Renal cortical epithelial cell (primary cell): ENCODE measurements at places on chromosomes 11 and 22.

DNA sequence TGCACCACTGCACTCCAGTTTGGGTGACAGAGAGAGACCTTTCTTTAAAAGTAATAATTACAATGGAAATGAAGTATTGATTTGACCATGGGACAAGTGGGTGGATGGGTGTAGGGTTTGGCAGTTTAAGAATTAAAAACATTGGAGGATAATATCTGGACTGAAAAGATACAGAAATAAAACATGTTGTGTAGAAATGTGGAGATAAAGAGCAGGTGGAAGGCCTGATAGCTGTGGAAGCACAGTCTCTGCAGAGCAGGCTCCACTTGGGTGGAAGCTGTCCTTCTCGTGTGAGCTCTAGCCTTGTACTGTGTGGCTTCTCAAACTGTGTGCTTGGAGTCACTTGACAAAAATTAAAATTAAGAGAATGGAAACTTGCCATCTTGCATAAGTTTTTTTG, 25.6 kb downstream of the APLP2 start:
- no peak for DNase-seq

- DNase-seq: no peak
Observed at GRCh38 chr22:45164270-45165088, 754 bp downstream of the NUP50 start.

- DNase-seq: no peak
Observed at GRCh38 chr11:115761348-115761747, 257.1 kb upstream of the CADM1 start.

GRCh38 chr11:66904055-66904454, 47.2 kb downstream of the LRFN4 start:
- DNase-seq: peak; percentile 59

- no peak for DNase-seq
Observed at GRCh38 chr11:94515398-94515797, 3.1 kb downstream of the C11orf97 start.
